ENCODE measurements at places on chromosomes 1 and 21.

DNA sequence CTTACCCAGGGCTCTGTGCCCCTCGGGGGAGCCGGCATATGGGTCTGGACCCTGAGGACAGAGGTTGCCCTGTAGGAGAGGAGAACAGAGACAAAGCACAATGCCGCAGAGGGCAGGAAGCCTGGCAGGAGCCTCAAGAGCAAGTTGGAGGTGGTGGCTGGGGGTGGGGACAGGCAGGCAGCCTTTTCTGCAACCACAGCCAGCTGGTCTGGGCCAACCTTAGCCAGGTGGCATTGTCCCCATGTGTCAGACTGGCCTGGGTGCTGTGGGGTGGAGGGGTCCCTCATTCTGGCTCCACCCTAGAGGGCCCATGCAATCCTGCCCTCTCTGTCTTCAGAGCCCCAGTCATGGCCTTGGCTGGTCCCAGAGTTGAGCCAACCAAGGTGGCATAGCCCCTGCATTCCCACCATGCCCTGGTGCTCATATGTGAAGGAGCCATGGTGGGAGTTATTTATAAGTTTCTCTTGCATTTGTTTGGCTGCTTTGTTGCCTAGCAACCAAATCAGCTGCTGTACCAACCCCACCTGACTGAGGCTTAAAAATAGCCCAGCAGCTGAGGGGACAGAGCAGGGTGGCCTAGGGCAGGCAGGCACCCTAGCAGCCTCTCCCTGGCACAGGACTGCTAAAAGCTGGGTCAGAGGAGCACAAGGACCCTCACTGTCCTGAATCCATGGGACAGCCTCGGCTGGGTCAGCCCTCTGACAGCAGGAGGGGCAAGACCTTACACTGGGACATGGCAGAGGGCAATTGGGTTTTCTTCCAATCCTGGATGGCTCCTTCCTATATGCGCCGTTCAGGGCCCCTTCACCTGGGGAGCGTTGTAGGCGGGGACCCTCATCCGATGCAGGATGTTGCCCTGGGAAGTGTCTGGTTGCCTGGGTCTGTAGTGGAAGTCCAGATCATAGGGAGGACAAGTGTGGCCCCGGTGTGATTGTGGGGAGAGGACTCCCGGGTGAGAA, 19.5 kb downstream of the MAP7D1 start:
- no peak for DNase-seq

- DNase-seq, result no peak
These were observed 16.7 kb downstream of the PALMD start for GRCh38 chr1:99662539-99663080.

GRCh38 chr1:159132271-159132881, 39.0 kb upstream of the CADM3 start:
- peak; percentile 84 for DNase-seq

- no peak for DNase-seq
These were observed 322.4 kb downstream of the SETD4 start for GRCh38 chr21:35737899-35738346.

GRCh38 chr1:155178441-155179111, 4.9 kb downstream of the TRIM46 start:
- DNase-seq, result no peak

DNA sequence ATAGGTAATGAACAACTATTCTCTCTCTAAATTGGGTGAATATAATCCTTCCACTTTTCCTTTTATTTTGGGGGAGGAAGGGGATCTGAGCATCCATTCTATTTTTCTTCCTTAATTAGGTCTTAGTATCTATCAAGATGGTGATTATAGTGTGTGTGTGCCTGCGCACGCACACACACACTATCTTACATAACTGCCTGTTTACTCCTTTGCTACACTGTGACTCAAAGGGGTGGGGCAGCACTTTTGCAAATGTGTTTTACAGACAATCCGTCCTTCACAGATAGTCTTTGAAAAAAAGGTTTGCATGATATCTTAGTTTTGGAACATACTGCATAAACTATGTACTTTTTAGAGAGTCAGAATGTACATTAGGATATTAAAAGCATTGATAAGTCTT, 191.5 kb downstream of the SDCCAG8 start:
- no peak for DNase-seq

DNA sequence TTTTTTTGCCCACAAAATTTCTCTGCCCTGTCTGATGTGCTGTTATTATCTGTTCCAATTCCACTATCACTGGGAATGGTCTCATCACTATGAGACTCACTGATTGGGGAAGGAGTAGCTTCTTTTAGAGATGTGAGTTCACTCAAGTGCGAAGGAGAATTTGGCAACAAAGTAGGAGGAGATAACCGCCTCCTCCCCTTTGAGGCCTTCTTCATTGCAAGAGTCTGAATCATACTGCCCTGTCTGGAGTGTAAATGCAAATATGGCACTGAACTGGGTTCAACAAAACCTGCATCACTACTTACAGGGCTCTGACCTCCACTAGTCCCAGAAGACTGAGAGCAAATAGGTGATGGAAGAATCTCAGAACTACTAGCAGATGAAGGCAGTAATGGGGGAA, 83.4 kb downstream of the ASH1L start:
- no peak for DNase-seq

- DNase-seq, result no peak
These were observed 3.6 kb downstream of the PFKFB2 start for GRCh38 chr1:207056673-207057072.

DNA sequence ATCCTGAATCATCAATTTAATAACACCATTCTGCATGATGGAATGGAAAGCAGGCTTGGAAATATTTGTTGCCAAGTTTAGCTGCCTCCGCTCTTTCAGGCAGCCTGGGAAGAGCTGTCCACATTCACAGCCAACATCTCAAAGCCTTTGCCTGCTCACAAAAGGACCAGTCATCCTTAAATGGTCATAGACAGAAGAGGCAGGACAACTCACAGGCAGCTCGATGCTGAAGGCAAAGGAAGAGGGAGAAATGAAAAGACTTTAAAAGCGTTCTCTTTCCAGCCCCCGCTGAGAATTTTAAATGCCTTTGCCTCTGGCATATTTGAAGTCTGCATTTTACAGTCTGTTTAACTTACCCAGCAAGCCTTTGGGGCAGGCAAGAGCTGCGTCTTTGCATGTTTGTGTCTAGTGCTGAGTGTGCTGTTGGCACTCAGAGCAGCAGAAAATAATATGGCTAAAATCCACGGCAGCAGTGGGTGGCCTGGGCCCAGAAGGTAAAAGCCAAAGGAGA, 68.9 kb downstream of the NMNAT2 start:
- no peak for DNase-seq

- DNase-seq, result peak; percentile 44
These were observed 31.0 kb downstream of the TNNT2 start for GRCh38 chr1:201346337-201346939.

GRCh38 chr1:82044111-82044510, 243.4 kb downstream of the ADGRL2 start:
- no peak for DNase-seq

- no peak for DNase-seq
These were observed 1.4 kb downstream of the MMACHC start for GRCh38 chr1:45501505-45501859.

GRCh38 chr1:21100481-21100921, 76.2 kb downstream of the EIF4G3 start:
- peak; percentile 39 for DNase-seq

- no peak for DNase-seq
These were observed 200.1 kb downstream of the AMY1C start for GRCh38 chr1:103949779-103950178.

- DNase-seq, result no peak
These were observed 5.6 kb downstream of the WRAP73 start for GRCh38 chr1:3644273-3644672.

GRCh38 chr1:47875831-47876586, 121.2 kb downstream of the TRABD2B start:
- DNase-seq, result no peak

GRCh38 chr1:200487650-200488049, 77.8 kb upstream of the ZNF281 start:
- DNase-seq, result no peak

DNA sequence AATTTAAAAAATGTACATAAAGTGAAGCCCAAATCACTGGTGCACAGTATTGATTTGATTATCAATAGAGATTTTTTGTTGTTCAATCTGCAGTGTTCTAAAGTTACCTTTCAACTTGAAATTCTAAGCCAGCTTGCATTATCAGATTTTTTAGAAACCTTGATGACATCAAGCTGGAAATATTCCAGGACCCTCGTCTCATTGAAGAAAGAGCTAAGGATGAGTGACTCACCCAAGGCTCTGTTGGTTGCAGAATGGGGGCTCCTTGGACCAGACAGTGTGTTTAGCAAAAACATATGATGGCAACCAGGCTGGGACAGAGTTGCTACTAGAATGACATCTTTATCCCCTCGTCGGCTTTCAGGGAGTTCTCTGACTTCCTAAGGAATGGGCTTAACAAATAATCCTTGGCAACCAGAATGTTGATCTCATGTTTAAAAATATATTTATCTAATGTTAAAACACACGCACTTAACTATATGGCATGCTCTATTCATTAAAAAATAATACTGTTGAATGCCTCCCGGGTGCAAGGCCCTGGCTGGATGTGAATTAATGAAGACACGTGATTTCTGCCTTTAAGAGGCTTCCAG, 79.7 kb downstream of the RUNX3 start:
- no peak for DNase-seq

GRCh38 chr1:213269829-213270228, 218.8 kb downstream of the RPS6KC1 start:
- DNase-seq, result no peak

- no peak for DNase-seq
These were observed 248.1 kb upstream of the RAB4A start for GRCh38 chr1:229022595-229023333.

DNA sequence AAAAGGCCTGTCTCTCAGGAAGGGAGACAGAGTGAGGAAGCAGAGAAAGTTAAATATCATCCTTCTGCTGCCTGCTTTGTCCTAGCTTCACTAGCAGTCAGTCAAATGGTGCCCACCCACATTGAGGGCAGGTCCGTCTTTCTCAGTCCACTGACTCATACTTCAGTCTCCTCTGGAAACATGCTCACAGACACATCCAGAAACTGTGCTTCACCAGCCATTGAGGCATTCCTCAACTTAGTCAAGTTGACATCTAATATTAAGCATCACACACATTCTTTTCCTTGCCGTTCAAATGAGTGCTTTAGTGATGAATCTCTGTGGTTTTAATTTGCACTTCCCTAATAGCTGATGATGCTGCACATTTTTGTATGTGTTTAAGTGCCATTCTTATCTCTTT, 777.8 kb upstream of the PRMT6 start:
- DNase-seq, result no peak

DNA sequence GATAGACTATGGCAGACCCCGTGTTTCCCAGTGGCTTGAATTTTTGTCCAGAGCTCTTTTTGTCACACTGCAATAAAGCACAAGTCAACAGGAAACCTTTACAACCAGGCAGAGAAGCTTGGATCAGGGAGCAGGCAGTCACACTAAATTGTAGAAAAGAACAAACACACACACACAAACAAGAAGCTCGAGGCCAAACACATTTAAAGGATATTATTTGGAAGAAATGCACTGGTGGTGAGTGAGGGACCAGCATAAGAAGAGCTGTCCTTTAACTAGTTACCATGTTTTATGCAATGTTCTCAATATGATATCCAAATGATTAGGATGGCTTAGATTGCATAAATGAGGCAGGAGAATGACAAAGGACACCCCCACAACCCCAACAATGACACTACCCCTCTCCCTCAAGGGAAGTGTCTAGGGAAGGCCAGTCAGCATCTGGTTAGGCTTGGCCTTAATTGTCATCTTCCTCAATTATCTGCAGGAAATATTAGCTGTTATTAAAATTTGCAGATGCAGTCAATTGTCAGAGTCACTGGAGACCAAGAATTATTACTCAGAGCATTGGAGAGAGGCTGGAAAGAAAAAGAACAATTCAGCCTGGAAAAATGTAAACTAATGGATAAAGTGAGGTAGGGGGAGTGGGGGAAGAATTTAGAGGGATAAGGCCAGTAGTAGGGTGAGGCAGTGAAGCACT, 35.3 kb downstream of the DDR2 start:
- no peak for DNase-seq

DNA sequence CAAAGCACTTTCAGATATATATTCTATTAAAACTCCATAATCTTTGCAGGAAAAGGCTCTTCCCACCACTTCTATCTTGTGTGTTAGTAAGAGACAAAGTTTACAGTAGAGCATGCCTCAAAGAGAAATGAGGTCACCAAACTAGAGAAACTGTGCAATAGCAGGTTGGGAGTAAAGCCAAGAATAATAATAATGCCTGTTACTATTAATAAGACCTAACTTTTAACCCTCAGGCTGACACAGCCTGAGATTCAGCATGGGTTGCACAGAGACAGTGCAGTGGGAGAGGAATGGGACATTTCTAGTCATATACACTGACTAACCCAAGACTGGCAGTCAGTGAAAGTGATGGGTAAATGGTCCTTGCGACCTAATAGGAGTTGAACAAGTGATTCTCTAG, 320.2 kb upstream of the NFIA start:
- DNase-seq, result no peak

GRCh38 chr1:40754201-40754600, 29.4 kb upstream of the KCNQ4 start:
- DNase-seq, result no peak

- peak; percentile 45 for DNase-seq
These were observed 638.2 kb downstream of the AMY1C start for GRCh38 chr1:104387716-104388508.

DNA sequence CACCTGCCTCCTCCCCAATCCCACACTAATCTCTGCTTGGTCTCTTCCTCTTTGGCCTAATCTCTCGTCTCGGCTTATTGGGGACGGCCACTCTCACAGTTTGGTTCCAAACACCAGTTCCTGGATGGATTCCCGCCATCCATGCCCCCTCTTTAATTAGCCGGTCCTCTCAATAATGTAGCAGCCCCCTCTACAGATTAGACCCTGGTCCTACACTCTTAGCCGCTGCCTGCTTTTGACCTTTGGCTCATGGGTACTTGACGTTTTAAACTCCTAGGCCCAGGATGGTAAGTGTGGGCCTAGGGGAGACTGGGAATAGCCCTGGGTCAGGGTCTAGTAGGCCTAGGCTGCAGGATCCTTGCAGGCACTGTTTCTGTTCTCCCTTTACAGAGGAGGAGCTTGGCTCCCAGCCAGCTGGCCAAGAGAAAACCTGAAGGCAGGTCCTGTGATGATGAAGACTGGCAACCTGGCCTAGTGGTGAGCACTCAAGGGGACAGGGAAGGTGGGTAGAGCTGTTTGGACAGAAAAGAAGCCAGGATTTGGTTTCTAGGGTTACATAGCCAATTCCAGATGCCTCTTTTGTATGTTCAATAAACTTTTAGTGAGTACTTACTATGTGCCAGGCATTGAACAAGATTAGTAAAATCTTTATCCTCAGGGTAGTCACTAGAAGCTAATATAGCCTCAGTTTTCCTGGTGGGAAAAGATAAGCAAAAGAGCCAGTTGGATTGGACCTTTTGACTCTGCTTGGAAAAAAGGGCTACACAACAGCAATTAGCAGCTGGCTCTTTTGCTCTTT, 758 bp downstream of the RAD54L start:
- peak; percentile 82 for DNase-seq

All from OCI-M1 (cell line).